ENCODE measurements at places on chromosomes 3 and 15. TPM values are rescaled to one million over a fixed set of nuclear protein-coding genes. Genes with fewer than 3 reads are reported as not detected.

Gene BBS4
- total RNA-seq = 21.9 TPM

Gene ZNF197
- 18.6 TPM for total RNA-seq

Gene BNC1
- 1.0 TPM for total RNA-seq

Gene WDR93
- total RNA-seq = 0.04 TPM

Gene LEO1
- 17.5 TPM for total RNA-seq

Gene ATP2B2
- 2.6 TPM for total RNA-seq

Gene ANKRD63
- total RNA-seq = 0.22 TPM

Gene GREM1
- total RNA-seq = 1.3 TPM

Gene SEMA6D
- total RNA-seq = 44.9 TPM

DNA sequence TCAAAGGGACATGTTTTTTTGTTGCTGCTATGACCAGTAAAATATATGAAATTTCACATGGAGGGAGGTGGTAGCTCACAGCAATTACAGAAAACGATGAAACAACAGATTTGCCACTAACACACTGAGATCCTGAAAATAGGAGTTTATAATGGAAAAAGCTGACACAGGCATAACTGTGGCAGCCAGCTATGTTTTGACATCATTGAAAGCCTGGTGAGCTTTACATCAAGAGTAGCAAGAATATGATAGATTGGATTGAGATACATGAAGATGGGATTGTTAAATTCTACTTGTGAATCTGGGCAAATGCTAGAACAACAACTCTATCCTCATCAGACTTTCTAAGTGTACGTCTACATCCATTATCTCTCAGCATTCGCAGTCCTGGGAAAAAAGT is 760.7 kb downstream of the GRM7 start:
- no peak overlapping the region for H3K4me3 ChIP-seq
- no peaks in the 10 kb centered on the region for H3K27me3 ChIP-seq

- H3K36me3 ChIP-seq = no peaks in the 10 kb centered on the region
- H3K27me3 ChIP-seq = no peaks in the 10 kb centered on the region
- no peak overlapping the region for H3K4me3 ChIP-seq
- peaks cover 3% of the 10 kb centered on the region for H3K4me1 ChIP-seq
Measured at GRCh38 chr3:98963546-98963945, 62.1 kb upstream of the DCBLD2 start.

DNA sequence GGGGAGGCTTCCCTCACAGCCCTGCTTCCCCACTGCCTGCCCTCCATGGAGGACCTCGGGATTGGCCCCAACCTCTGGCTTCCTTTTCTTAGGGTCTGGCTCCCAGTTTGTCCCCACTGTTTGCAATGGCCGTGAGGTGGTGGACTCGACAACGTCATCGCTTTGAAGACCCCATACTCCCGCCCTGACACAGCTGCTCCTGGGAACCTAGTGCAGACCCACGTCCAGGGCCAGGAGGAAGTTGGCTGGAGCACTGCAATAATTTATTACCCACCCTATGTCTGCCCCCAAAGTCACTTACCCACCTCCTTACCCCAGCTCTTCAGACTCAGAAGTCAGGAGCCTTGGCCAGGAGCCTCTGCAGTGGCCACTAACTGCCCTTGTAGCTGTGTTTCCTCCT is 11.1 kb downstream of the GRM2 start:
- H3K36me3 ChIP-seq = no peaks in the 10 kb centered on the region
- no peak overlapping the region for H3K4me3 ChIP-seq
- no peaks in the 10 kb centered on the region for H3K4me1 ChIP-seq
- H3K27ac ChIP-seq = no peak overlapping the region

DNA sequence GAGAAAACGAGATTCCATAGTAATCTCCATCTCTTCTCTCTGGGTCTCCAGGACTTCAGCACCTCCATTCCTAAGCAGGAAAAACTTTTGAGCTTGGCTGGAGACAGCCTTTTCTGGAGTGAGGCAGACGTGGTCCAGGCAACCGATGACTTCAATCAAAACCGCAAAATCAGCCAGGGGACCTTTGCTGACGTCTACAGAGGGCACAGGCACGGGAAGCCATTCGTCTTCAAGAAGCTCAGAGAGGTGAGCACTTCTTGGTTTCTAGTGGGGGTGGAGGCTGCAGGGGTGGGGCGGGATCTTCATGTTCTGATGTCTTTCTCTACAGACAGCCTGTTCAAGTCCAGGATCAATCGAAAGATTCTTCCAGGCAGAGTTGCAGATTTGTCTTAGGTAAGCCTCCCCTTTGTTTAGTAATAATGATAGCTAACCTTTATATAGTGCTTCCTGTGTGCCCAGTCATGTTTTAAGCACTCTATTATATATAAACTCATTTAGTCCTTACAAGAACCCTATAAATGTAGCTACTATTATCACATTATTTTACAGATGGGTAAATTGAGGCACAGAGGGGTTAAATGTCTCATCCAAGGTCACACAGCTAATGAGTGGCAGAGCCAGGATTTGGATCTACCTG is 35.0 kb upstream of the TATDN2 start:
- DNase-seq = no peak
- no peak overlapping the region for H3K4me3 ChIP-seq
- H3K36me3 ChIP-seq = no peaks in the 10 kb centered on the region
- H3K27me3 ChIP-seq = no peaks in the 10 kb centered on the region
- no peak overlapping the region for H3K27ac ChIP-seq

DNA sequence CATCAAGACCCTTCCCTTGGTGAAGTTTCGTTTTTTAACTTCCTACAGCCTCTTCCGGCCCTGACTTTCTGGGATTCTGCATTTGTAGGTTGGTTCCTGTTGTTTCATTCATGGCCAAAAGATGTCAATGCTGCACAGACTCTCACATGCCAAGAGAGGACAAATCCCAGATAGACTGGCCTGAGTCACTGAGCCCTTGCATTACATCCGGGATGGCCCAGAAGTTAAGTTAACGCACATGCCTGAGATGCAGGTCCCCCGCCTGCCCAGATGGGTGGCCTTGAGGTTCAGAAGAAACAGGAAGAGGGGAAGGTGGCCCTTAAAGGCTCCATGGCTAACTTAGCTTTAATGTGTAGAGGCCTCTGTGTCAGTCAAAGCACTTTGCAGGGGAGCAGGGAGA is 51.6 kb upstream of the SRGAP3 start:
- peaks cover 8% of the 10 kb centered on the region for H3K27me3 ChIP-seq
- H3K36me3 ChIP-seq = no peaks in the 10 kb centered on the region
- DNase-seq = no peak

DNA sequence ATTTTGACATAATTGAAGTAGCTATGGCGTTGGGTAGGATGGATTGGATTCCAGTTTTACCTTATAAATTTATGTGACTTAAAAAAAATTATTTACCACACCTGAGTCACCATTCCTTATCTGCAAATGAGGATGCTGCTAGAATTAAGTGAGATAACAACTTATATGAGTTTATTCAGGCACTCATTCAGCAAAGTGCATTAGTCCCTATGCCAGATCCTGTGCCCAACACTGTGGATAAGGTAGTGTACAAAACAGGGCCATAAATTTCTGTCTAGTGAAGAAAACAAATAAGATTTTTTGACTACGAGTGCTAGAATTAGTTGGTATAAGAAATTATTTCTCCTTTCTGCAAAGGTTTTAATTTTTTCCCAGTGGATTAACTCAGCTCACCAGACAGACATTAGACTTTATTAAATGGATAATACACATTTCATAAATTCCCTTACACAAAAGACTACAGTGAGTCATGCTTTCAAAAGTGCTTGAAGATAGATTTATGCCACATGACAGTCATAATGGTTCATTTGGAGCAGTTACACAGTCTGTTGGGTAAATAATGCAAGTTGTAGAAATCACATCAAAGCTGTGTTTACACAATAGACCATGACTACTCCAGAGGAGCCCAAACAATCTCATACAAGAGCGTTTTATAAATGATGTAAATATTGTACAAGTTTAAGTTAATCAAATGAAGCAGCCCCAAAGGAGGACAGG is 129.9 kb upstream of the TGFBR2 start:
- H3K4me1 ChIP-seq = no peaks in the 10 kb centered on the region
- H3K27me3 ChIP-seq = no peaks in the 10 kb centered on the region
- no peak overlapping the region for H3K4me3 ChIP-seq
- H3K36me3 ChIP-seq = no peaks in the 10 kb centered on the region
- H3K27ac ChIP-seq = no peak overlapping the region
- peak; percentile 25 for DNase-seq

DNA sequence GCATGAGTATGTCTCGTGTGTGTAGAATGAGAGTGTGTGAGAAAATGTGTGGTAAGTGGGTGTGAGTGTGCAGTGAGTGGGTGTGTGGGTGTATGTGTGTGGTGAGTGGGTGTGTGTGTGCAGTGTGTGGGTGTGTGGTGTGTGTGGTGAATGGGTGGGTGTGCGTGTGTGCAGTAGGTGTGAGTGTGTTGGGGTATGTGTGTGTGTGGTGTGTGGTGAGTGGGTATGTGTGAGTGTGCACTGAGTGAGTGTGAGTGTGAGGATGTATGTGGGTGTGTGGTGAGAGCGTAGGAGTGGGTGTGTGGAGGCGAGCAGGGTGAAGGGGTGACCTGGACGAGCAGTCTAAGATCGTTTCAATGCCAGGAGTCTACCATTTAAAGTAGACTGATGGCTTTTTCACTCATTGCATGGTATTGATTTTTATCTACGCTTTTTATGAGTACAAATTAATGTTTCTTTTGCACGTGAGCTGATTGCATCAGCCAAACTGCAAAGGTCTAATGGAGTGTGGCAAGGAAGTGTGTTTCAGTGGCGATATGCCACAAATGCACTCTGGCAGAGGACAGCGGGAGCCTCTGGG is 1.6 kb upstream of the CPN2 start:
- no peaks in the 10 kb centered on the region for H3K4me1 ChIP-seq
- H3K27me3 ChIP-seq = peaks cover 18% of the 10 kb centered on the region
- no peak overlapping the region for H3K27ac ChIP-seq
- no peaks in the 10 kb centered on the region for H3K36me3 ChIP-seq
- no peak overlapping the region for H3K4me3 ChIP-seq
- no peak for DNase-seq

GRCh38 chr3:151896246-151897012 is 23.0 kb downstream of the SUCNR1 start:
- no peaks in the 10 kb centered on the region for H3K4me1 ChIP-seq
- no peak overlapping the region for H3K4me3 ChIP-seq
- no peaks in the 10 kb centered on the region for H3K27me3 ChIP-seq
